ENCODE measurements at places on chromosomes 3 and 15.

DNA sequence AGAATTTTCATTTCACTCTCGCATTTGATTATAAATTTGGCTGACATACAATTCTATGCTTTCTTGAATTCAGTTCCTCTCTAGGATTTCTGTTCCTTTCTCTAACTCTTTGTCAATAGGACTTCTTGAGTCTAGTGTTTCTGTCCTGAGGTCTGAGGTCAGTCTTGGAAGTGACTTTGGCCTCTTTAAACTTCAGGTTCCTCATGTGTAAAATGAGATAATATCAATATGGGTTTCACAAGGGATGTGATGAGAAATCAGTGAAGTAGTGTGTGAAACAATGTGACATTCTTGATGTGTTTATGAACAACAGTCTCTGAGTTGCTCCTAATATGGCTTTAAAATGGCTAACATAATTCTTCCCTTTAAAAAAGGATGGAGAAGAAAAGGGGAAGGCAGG lies 92.2 kb downstream of the SV2B start:
- DNase-seq, result no peak

DNA sequence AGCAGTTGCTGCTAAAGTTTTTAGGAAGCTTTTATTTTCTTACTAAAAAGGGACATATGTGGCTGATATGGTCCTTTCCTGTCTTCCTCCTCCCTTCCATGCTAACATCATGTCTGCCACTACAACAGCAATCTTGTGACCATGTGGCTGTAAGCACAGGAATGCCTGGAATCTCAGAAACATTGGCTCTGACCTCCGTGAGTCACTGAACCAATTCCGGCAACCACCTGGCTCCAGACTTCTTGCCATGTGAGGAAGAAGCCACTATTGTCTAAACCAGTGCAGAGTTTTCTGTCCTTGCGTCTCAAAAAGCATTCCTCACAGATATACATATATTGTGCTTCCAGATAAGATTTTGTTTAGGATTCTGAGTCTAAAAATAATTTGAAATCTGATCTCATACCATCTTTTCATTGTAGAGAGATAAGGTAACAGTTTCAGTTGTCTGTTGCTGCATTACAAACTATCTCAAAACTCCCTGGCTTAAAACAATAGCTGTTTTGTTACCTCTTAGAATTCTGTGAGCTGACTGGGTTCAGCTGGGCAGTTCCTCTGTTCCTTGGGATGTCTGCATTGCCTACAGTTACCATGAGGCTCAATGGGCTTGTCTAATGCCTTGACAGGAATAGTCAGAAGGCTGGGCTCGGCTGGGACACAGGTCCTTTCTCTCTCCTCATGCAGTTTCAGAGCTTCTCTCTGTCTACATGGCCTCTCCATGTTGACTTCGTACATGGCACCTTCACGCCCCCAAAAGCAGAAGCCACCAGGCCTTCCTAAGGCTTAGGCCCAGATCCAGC lies 77.3 kb upstream of the MAGI1 start:
- DNase-seq, result no peak

- no peak for DNase-seq
Observed at GRCh38 chr3:197432384-197433127, 123.2 kb downstream of the BDH1 start.

DNA sequence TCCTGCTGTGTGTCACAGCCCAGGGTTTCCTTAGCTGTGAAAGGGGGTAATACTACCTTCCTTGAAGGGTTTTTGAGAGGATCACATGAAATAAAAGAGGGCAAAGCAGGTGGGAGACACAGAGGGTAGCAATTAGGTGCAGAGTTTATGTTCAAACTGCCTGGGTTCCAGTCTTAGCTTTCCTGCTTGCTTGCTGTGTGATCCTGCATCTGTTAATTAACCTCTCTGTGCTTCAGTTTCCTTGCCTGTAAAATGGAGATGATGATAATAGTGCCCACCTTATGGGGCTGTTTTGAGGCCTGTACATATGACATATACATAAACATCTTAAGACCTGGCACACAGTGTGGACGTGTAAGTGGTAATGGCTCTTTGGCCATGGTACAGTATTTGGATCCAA lies 35.0 kb downstream of the SPSB4 start:
- no peak for DNase-seq

- no peak for DNase-seq
Observed at GRCh38 chr15:90650117-90650955, 66.8 kb upstream of the BLM start.

GRCh38 chr3:129445471-129445870 lies 5.4 kb downstream of the IFT122 start:
- no peak for DNase-seq

DNA sequence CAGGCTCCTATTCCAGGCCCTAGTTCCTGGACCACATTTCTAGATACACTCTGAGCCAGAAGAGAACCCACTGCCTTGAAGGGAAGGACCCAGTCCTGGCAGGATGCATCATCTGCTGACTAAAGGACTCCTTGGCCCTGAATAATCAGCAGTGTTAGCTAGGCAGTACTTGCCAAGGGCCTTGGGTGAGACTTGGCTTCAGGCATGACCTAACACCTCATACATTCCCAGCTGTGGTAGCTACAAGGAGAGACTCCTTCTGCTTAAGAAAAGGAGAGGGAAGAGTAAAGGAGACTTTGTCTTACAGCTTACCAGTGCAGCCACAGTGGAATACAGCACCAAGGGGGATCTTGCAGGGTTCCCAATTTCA lies 26.4 kb downstream of the PEAK1 start:
- DNase-seq, result no peak

GRCh38 chr3:37668431-37668817 lies 193.3 kb upstream of the CTDSPL start:
- DNase-seq, result no peak

DNA sequence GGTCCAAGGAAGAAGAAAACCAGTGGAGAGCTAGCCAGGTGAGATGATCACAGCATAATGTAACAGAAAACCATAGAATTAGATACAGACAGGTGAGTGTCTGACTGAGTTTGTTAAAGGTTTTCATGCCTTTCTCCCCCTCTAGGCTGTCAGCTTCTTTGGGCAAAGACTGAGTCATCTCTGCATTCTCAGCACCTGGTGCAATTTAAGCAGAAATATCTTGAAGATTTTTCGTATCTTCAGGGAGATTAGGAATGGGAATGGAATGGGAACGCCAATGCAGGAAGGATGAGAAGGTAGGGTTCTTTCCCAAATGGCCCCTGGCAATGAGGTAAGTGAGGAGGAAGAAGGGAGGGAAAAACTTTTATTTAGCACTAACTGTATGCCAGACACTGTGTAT lies 122.0 kb upstream of the SLC7A14 start:
- no peak for DNase-seq

DNA sequence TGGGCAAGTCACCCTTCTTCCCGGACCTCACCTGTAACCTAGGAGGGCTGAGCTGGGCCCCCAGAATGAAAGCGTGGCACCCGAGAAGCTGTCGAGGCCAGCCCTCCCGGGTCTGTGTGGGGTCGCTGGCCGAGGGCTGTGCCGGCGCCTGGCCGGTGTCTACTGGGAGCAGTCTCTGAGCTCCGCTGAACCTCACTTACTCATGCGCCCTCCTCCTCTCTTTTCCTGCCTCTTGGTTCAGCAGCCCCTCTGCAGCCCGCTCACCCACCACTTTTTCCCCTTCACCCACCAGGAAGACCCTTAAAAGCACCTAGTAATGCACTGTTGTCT lies 419 bp downstream of the HYKK start:
- no peak for DNase-seq

DNA sequence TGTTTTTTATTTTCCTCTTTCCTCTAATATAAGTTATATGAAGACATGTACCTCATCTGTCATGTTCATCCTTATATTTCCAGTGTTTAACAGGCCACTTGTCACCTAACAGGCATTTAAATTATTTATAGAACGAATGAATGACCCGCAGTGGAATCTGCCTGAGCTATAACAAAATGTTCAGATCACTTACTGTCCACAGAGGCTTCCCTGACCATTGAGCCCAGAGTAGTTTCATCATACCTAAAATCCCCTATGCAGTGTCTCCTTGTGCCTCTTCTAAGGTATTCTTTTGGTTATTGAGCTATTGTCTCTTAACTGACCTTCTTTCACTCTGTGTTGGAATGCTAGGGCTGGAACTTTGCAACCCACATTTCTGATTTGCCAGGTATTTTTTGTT lies 748.5 kb downstream of the NTRK3 start:
- no peak for DNase-seq

- DNase-seq, result no peak
Observed at GRCh38 chr15:70278644-70279043, 180.9 kb upstream of the TLE3 start.

GRCh38 chr3:196274585-196274984 lies 12.9 kb downstream of the PCYT1A start:
- peak; percentile 87 for DNase-seq

GRCh38 chr15:58221591-58222241 lies 83.5 kb downstream of the AQP9 start:
- no peak for DNase-seq

DNA sequence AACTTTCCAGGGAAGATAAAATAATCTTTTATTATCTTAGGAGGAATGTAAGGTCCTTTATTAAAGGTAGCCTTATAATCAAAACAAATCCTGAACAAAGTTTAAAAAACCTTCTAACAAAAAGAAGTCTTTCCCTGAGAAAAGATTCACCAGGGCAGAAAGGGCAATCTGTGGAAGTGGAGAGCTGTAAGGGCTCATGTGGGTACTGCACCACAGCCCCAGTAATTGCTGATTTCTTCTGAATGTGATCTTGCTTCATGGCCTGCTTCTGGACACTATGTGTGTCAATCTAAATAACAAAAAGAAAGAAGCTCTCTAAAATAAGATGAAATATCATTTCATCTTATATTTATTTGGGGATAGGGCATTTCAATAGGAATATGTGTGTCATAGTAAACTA lies 1501.6 kb downstream of the OTOL1 start:
- no peak for DNase-seq

DNA sequence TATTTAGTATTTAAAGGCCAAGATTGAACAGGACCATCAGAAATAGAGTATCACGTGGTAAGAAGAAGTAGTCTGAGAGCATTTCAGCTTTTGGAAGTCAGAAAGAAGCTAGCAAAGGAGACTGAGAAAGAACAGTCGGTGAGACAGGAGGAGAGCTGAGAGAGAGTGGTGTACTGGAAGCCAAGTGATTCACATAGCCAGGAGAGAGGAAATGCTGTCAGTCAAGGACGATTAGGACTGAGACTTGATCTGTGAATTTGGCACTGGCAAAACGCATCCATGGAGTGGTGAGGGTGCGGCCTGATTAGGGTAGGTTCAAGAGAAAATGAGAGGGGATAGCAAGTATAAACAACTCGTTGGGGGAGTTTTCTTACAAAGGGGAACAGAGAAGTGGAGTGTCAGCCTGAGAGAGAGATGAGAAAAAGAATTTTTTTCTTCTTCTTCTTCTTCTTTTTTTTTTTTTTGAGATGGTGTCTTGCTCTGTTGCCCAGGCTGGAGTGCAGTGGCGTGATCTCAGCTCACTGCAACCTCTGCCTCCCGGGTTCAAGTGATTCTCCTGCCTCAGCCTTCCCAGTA lies 44.9 kb downstream of the CHD2 start:
- no peak for DNase-seq

DNA sequence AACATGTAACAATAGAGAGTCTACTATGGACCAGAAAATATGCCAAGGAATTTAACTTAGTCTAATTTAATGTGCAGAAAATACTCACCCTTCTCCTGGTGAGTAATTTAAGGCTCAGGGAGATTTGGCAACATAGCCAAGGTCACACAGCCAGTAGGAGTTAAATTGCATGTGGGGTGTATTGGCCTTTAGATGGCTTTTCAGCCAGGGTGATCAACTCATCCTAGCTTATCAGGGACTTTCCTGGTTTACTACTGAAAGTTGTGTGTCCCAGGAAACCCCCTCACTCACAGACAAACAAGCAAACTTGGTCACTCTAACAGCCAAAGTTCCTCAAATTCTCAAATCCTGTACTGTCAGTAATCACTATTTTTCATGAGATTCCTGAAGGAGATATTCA lies 2.6 kb upstream of the SLC9A9 start:
- DNase-seq, result no peak

DNA sequence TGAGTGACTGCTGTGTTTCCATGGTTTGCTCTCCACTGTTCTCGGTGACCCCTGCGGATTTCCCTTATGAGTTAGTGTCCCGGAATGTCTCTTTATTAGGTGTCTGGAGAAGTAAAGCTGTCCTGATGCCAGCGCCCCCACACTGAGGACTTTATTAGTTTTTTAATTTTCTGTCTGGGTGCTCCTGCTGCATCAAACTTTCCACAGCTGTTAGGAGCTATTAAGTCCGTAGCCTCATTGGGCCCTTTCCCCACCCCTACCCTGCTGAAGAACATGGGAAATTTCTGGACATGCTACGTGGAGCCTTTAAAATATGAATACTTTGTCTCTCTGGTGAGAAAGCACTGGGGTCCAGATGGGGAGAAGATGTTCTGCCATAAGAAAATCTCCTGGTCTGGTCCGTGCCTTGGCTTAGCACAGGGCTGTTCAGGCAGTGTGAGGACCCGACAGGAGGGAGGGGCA lies 161.7 kb upstream of the HES1 start:
- DNase-seq, result no peak

DNA sequence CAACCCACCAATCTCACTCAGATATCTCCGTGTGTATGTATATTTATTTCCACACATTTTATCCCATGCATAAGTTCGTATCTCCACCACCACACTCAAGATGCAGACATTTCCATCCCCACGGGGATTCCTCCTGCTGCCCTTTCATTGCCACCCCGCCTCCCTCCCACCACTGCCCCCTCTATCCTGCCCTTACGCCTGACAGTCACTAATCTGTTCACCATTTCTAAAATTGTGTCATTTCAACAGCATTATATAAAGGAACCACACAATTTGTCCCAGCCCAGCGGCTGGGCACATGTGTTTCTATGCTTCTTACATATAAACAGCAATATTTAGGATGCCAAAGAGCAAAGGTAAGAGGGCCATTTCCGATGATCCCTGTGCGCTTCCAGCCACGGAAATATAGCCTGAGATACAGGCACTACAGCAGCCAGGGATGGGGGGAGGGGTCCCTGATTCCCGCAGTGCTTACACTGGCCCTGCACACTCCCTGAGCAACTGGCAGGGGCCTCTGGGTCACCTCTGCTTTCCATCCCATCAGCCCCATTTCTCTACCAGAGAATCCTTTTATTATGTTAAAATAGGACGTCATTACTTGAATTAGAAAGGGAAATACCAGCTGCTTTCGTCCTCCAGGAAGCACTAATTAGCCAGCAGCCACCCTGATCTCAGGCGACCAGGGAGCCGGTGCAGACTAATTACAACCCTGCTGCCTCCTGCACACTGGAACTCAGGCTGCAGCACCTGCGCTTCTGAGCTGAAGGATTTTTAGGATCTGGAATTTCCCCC lies 372.0 kb upstream of the ATP10A start:
- no peak for DNase-seq

All from CD8-positive, alpha-beta T cell (primary cell).